NCI-H1417 (cell line): ENCODE measurements at places on chromosomes 12 and 14.

DNA sequence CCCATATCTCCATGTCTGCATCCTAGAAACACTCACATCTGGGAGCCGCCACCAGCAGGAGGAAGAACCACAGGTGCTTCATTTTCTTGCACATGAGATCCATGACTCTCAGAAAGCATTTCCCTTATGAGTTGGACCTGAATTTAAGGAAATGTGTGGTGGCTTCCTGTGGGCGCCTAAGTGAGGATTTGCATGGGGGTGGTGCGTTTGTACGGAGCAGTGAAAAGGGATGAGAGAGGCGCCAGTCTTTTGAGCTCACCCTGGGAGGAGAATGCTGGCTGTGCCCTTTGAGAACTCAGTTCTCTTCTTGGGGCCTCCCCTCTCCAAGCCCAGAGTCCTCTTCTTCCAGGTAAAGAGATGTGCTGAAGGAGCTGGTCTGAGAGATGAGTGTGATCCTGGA, 895.7 kb downstream of the TMEM121 start:
- no peak for DNase-seq

GRCh38 chr12:93780101-93780641, 103.0 kb downstream of the CRADD start:
- DNase-seq: no peak

DNA sequence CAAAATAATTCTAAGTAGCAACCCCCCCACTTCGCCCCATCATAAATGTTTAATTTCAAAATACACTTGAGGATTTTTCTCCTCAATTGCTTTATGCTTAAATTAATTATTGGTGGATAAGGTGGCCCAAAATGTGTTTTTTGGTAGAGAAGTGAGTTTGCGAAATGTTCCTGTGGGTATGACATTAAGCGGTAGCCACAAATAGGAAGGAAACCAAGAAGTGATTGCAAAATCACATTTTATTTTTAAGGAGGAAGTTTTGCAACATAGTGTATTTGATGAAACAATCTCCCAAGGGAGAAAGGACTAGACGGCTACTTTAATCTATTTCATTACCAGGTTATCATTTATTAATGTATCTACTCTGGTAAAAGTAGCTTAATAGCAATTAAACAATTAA, 25.5 kb downstream of the SLC25A3 start:
- no peak for DNase-seq

DNA sequence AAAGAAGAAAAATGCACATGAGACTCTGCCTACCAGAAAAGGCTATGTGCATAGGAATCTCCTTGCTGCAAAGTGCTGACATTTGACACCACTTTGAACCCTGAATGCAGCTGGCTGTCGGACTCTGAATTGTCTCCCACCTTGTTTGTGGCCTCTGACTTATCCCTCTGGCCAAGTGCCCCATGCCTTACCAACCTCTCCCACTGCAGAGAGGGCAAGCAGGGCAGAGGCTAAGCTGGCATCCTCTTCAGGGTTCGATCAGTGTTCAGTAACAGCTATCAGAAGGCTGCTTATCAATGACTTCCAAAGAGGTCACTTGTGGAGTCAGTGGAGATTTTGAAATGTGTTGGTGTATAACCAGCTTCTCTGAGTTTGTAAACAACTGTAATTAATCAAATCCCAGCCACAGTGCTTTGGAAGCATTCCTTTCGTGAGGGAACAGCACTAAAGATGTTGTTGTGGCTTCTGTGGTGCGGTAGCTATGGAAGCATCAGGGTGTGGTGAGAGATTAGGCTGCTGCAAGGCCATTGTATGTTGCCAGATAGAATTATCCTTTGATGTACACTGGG, 22.6 kb upstream of the BMP4 start:
- DNase-seq: no peak

GRCh38 chr12:98745578-98746391, 100.7 kb downstream of the APAF1 start:
- peak; percentile 23 for DNase-seq

GRCh38 chr12:57175428-57176138, 28.2 kb upstream of the LRP1-AS start:
- DNase-seq: peak; percentile 93

DNA sequence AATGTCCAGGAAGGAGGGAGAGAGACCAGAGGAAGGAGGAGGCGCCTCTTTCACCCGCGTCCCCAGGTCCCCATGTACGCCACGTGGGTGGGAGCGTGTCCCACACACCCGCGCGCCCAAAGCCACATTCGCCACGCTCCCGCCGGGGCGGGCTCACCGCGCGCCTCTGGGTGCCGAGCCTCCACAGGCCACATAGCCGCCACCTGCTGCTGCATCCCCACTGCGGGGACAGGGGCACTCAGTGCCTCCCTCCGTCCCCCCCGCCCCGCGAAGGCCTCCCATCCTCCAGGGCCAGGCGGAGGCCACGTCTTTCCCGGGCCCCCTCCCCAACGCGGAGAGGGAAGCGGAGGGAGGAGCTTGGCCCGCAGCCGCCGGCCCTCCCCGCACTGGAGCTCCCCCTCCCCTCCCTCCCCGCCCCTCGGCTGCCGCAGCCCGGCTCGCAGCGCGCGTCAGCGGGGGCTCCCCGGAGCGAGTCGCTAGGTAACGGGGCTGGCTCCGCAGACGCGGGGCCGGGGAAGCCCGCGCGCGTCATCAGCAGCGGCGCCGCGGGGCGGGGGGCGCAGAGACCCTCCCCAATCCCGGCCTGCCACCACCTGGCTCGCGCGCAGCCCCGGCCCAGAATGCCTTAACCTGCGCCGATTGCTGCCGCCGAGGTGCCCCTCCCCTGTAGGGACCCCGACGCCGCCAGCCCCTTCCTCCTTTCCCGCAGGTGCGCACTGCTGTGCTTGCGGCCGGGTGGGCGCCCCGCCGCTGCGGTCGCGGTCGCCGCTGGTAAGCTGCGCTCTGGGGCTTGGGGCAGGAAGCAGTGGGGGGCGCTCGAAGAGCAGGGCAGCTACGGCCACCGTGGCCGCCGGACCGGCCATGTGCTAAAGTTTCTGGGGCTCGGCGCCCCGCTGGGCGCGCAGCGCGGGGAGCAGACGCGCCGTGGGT, 536 bp upstream of the TUNAR start:
- DNase-seq: peak; percentile 28

- DNase-seq: peak; percentile 58
Observed at GRCh38 chr14:24690492-24690891, 56.5 kb upstream of the GZMB start.

DNA sequence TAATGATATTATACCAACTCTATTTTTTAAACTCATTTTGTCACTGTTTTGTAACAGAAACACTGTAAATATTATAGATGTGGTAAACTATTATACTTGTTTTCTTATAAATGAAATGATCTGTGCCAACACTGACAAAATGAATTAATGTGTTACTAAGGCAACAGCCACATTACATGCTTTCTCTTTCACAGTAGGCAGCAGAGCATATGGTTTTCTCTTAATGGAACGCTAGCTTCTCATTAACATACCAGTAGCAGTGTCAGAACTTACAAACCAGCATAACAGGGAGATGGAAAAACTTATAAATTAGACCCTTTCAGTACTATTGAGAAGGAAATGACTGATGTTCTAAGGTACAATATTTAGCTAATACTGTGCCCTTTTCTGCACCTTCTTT, 398.8 kb downstream of the PRKD1 start:
- peak; percentile 32 for DNase-seq

DNA sequence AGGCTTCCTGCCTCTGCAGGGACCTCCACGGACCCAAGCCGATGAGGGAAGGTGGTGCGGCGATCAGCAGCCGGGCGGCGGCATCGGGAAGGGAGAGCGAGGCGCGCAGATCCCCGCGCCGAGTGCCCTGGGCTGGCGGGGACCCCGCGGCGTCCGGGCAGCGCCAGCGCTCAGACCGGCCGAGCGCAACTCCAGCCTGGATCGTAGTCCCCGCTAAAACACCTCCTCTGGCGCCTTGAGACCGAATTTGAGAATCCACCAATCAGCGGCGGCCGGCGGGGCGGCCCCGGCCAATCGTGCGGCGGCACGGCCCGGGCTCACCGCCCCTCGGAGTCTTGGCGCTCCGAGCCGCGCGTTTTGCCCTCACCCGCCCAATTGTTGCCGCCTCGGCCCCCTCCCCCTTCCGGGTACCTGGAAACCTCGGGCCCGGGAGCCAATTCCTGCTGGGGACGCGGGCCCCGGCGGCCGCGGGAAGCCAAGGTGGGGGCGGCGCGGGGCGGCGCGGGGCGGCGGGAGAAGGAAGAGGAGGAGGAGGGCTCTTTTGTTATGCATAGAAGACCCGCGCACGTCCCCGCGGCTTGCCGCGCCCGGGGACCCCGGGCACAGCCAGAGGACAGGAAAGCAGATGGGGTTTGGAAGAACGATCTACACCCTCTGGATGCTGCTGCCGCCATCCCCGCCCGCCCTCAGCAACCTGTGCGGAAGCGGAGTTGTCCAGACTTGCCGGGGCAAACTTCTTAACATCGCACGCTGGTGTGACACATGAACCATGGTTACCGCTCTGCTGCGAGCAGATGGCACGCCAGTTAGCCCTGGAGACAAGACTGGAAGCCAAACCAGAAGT, at the start of gene E2F7:
Gene E2F7 (minus strand): TSS at position 209 of the 844 bp plus-strand sequence. CDS start 934 bp downstream, outside the sequence.
- peak; percentile 98 for DNase-seq

DNA sequence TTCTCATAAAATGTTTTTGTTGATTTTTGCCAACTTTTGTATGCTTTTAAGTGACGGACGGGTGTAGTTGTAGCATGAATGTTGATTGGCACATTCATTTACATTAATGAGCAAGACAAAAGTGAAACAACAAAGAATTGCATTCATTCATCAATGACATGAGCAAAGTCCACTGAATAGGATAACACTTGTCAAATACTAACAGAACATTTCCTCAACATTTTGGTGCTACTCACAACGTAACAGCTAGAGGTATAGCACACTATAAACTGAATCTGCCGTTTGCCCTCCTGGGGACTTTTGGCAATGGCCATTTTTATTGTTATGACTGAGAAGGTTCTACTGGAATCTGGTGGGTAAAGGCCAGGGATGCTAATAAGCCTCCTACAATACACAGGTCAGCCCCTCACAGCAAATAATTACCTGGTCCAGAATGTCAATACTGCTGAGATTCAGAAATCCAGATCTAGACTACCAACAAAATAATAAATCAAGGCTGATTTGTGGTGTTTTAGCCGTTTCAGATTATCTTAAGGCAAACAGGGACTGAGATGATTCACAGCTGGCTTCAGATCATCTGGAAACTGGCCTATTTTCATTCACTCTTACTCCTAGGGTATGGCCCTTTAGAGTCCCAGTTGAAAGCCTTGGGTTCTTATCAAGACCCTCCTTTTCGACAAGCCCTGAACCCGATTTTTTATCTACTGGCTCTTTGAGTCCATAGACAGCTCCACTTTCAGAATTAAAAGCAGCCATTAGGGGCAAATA, 22.5 kb upstream of the CDKN3 start:
- DNase-seq: no peak

DNA sequence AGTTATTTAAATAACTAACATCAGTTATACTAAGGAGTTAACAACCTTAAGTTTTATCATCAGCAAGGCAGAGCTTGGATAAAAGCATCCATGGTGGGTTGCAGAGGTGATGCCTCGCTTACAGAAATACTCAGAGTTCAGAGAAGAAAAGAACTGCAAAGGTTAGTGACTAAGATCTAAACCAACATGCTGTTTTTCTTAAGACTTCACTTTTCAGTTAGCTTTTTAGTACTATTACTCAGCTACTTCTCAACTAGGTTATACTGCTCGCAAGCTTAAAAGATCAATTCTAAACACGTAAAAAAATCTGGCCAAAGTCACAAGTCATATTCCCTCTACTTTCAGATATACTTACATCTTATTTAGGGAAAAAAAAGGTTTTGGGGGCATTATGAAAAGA, 2.8 kb downstream of the PPP1CC start:
- DNase-seq: no peak

DNA sequence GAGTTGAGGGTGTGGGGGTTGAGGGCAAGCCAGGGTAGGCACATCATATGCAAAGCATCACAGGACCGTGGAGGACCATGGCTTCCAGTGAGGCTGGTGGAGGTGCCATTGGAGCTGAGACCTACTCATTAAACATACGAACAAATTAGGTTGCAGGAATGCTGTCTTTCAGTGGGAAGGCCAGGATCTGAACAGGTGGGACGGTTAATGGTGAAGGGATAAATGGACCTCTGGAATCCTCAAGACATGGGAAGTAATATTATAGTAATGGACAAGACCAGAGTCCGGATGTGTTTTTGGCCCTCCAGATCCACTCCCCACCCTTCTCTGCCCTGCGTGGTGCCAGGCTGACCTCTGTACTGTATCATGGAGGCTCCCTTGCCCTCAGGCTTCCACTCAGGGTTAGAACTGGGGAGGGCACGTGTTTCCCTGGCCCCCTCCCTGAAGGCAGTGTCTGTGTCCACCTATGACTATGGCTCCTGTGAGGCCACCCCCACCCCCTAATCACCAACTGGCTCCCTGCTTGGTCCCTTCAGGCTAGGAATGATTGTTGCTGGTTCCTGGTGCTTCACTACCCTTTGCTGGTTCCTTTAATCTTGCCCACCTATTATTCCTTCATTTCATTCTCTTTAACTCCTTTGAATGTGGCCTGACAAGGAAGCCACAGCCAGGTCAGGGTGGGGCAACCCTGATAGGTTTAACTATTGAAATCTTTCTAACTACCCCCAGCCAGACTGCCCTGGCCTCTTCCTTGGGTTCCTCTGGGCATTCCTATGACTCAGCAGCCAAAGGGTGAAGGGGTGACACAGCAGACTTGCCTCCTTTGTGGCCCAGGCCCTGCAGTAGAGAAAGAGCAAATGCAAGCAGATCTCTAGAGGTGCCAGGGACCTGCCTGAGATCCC, 10.7 kb downstream of the DHRS2 start:
- DNase-seq: no peak

DNA sequence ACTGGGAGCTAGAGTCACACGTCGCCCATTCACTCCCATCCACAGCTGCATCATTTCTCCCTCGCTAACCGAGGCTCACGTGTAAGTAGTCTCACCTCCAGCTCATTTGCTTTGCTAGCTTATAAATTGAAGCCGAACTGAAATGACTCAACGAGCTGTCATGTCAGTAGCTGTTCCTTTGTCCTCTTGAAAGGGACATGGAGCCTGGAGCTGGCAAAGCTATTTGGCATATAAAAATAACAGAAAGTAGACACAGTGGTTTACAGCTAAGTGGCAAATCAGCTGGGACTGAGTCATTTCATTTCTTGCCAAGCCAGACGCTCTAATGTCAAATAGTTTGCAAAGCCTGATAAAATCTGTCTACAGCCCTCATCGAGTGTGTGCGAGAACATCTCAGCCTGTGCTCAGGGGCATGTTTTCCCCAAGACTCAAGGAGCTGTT, 114.4 kb upstream of the TMEM233 start:
- peak; percentile 16 for DNase-seq

- no peak for DNase-seq
Observed at GRCh38 chr12:22289250-22289649, 45.3 kb downstream of the ST8SIA1 start.

- DNase-seq: no peak
Observed at GRCh38 chr12:5817246-5817645, 127.8 kb downstream of the ANO2 start.

- no peak for DNase-seq
Observed at GRCh38 chr14:50762001-50762930, 68.7 kb downstream of the NIN start.
